ENCODE measurements at places on chromosomes 5 and 9.

GRCh38 chr9:127541865-127542264, 70.2 kb upstream of the STXBP1 start:
- no peak for DNase-seq

DNA sequence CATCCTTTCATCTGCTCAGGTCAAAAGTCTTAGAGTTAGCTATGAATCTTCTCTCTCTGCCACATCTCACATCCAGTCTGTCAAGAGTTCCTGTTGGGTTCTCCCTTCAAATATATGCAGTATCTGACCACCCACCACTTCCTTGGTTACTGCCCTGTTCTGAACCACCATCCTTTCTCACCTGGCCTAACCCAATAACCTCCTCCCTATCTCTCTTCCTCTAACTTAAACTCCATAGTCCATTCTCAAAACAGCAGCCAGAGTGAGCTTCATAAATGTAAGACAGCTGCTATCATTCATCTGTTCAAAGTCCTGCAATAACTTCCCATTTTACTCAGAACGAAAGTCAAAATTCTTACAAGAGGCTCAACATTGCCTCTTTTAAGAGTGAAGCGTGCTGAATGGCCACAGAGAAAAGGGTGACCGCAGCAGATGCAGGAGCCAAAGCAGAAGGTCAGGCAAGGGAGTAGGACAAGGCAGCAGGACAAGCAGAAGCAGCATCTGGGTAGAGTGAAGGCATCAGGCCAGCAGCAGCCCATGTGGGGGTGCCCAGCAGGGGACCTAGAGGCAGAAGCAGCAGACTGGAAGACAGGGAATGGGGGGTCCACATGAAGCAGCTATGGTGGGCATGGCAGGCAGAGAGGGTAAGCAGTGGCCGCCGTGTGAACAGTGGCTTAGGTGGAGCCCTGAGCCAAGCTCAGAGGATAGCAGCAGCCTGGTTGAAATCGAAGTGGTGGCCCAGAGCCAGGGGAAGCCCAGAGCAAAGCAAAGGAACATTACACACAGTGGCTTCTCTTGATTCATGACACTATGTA, 39.3 kb upstream of the CDC42SE2 start:
- no peak for DNase-seq

- DNase-seq = no peak
Measured at GRCh38 chr9:12230708-12231107, 462.5 kb upstream of the TYRP1 start.

DNA sequence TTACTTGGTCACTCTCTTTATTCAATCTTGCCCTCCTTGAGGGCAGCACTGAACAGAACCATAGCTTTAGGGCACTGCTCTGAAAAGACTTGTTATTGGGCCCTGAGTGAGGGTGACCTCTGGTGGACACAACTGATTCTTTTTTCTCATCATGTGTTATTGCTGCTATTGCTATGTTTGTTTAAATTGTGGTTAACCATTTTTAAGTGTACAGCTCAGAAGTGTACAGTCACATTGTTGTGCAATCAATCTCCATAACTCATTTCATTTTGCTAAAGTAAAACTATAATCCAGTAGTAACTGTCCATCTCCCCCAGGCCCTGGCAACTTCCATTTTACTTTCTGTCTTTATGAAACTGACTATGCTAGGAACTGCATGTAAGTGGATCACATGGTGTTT, 351.1 kb upstream of the RIOK2 start:
- DNase-seq = peak; percentile 19

GRCh38 chr9:131732061-131732526, 7.8 kb downstream of the RAPGEF1 start:
- no peak for DNase-seq

DNA sequence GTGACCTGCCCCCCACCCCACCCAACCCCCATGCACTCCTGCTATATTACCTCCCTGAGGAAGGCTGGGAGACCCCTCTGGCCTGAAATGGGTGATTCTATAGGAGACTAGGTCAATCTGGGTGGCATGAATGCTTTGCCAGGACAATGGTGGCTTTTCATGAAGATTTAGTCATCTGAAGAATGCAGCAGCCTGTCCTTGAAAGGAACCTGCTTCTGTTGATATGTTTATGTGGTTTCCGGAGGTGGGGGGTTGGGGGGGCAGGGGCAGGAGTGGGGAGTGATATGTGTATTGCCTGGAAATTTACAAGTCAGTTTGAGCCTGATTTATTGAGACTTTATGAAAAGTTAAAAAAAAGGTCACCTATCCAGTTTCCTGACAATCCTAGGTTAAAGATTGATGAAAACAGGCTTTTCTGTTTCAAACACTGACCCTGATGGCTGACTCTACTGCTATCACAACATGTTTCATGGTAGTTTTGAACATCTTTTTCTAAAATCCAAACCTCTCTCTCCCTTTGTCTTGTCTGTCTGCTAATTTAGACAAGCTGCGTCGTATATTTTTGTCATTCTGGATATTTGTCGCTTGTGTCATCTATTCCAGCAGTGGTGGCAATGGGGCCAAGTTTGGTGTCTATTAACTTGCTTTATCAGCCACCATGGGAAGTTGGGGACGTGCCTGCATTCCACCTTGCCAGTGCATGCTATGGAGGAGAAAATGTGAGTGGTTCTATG, 153.7 kb upstream of the EGFLAM start:
- no peak for DNase-seq
